Fibroblast of skin of scalp (primary cell): ENCODE measurements at places on chromosomes 7 and 10.

DNA sequence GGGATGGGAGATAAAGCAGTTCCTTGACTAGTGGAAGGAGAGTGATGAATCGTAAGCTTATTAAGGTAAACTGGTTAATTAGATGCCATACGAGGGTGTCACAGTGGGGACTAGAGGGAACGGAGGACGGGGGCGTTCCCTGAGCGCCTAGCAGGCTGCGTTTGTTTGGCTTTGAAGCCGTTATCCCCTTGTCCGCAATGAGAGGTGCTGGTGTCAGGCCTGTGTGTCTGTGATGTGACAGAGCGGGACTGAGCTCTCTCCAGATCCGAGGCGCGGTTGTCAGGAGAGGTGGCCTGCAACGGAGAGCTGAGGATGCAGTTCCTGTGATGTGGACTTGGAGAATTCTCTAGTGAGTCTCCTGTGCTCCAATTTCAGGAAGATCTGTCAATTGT lies 60.0 kb upstream of the PRPS1L1 start:
- no peak for DNase-seq

DNA sequence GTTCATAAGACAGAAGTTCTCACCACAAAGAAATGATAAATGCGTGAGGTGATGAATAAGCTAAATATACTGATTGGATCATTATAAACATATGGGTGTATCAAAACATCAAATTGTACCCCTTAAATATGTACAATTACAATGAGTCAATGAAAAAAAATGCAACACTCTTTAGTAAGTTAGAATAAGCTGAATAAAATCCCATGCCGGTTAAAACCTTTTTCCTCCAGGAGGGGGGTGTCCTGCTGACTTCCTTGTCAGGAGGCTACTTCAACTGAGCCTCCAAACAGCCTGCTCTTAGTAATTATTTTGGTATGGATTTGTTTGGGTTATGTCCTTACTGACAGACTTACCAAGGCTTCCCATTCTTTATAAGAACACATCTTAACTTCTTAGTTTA lies 649.1 kb downstream of the INHBA start:
- peak; percentile 91 for DNase-seq

GRCh38 chr10:74755273-74755672 lies 71.1 kb upstream of the KAT6B start:
- DNase-seq = no peak

- peak; percentile 47 for DNase-seq
These were observed 15.2 kb upstream of the FZD1 start for GRCh38 chr7:91248996-91249395.

- DNase-seq = no peak
These were observed 344.7 kb downstream of the ARL4A start for GRCh38 chr7:13032084-13032483.

DNA sequence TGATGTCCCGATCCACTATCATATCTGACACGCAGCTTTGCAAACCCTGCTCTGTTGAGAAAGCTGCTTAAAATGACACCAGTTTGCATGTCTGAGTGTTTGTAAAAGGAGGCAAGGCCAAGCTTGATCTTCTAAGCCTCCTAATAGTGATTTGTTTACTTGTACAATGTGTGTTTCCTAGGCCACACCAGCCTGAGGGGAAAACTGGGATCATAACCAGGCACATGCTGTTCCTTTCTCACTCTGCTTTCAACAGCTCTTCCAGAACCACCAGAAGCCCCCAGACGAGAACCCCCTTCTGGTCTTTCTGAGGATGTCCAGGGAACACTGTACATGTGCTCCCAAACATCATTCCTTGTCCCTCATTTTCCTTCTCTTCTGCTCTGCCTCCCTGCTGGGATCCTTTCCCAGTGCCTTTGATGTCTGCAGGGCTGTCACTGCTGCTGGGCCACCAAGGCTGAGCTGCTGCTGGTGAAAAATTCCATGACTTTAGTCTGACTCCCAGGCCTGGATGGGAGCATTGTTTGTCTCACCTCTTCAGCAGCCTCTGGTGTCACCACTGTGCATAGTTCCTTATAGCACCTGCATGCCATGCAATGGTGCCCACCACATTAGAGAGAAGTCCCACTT lies 4.0 kb upstream of the LGI1 start:
- no peak for DNase-seq

DNA sequence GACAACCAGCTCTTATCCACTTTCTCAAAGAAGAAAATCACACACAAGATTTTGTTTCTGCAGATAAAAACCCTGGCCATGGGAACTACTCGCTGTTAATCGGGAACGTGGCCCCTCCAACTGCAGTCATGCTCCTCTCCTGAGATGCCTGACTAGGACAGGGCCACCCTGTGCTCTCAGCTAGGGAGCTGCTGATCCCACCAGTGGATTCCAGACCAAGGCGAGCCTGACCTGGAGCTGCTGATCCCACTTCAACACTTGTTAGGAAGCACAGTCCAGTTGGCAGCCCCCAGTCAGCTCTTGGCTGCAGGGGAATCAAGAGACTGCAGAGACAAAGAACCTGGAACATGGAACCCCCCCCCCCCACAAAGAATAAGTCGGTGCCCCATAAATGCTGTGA lies 474.3 kb upstream of the MGMT start:
- DNase-seq = no peak

- DNase-seq = peak; percentile 64
These were observed 64.4 kb downstream of the BPGM start for GRCh38 chr7:134710854-134711624.

- no peak for DNase-seq
These were observed 218.2 kb downstream of the SH2D4B start for GRCh38 chr10:80755893-80756292.

GRCh38 chr10:3955493-3955892 lies 170.5 kb upstream of the KLF6 start:
- peak; percentile 33 for DNase-seq

GRCh38 chr7:79593866-79594301 lies 140.4 kb upstream of the MAGI2 start:
- DNase-seq = no peak

DNA sequence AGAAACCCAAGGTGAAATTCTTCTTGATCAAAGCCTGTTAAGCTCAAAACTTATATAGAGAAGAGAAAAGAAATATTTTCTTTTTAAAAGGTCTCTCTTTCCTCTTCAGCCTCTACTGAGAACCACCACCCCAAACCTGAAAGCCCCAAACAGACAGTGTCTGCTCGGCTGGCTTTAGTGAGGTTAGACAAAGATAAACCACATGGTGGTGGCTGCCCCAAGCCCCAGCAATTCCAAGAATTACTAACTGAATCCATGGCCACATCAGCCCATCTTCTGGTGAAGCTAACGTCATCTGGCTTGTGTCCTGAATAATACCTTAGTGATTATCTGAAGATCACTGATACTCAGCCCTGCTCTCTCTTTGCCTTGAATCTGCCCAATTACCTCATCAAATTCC lies 275.0 kb downstream of the ELMO1 start:
- no peak for DNase-seq

DNA sequence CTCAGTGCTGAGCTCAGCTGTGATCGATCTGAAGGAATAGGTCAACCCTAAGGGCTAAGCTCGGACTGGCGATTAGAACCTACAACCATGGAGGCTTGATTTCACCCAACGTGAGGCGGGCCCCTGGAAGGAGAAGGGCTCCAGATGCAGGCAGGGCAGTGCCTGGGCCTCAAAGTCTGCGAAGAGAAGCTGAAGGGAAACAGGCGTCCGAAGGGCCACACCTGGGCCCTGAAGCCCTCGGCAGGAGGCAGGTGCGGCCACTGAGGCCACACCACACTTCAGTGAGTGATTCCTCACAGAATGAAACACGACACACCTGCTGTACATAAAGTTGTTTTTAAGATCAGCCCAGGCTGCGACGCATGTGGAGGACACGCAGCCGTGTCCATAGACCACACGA lies 198.7 kb downstream of the PTPRN2 start:
- no peak for DNase-seq

DNA sequence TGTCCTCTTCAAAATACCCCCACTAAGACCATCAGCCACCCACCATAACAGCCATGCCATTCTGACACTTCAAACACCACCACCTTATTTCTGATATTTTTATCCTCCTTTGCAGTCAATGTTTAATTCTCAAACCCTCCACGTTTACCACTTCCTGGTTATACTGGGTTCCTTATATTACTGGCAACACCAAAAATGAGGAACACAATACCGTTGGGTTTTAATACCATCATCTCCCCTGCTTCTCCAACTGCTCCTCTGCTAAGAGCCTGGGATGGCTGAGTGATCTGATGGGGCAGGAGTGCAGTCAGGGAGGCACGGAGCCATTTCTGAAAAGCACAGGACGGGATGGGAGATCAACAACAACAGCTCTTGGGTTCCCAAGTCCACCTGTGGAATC lies 140.5 kb downstream of the CHCHD3 start:
- DNase-seq = no peak

DNA sequence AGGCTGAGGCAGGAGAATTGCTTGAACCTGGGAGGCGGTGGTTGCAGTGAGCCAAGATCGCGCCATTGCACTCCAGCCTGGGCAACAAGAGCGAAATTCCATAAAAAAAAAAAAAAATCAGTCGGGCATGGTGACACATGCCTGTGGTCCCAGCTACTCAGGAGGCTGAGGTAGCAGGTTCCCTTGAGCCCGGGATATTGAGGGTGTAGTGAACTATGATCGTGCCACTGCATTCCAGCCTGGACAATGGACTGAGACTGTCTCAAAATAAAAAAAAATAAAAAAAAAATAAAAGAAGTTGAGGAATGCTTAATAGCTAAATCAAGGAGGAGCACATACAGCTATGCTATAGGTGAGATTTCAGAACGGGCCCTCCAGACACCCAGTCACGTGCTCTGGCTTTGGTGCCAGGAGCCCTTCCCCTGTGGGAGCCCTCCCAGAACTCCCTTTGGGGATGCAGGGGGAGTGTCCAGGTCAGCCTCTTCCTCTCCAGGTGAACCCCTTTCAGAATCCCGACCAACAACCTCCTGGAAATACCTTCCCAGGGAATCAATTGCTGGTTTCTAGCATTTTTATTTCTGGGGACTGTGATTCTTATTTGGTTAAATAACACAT lies 42.9 kb upstream of the CTBP2 start:
- no peak for DNase-seq

DNA sequence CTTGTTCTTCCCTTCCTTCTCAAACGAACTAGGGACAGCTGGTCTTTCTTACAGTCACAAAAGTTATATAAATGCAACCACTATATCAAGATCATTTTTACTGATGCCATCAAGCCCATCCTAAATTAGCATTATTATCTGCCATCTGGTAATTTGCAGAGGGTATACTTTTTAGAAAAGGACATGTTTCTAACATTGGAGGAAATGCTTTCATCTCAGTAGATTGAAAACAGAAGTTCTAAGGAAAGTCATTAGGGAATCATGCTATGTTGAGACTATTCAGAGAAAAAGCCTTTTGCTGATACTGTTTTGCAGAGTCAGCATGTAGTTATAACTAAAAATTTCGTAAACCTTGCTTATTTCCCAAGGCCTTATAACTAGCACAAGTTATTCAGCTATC lies 146.7 kb downstream of the WNT2 start:
- DNase-seq = no peak

GRCh38 chr10:68334672-68335467 lies 2.1 kb upstream of the PBLD start:
- DNase-seq = no peak

DNA sequence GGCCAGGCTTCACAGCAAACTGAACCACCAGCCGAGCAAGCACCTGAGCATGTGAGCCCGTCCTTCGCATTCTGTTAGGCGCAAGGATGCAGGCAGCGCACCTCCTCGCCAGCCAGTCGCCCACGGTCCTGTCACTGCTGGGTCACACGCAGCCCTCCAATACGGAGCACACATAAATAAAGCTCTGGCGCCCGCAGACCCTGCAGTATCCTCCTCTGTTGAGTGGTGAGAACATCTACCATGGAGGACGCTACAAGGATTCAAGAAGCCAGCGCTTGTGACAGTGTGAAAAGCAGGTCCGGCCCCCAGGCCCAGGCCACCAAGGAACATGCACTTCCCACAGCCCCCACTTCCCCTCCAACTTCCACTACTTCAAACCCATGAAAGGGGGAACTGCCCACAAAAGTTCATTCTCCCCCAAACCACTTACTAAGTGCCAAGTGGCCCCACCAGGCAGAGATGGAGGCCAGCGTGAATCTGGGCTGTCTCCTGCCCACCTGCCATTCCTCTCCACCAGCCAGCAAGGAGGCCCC lies 34.8 kb downstream of the VOPP1 start:
- no peak for DNase-seq

GRCh38 chr7:147438216-147438615 lies 1152.3 kb upstream of the C7orf33 start:
- DNase-seq = peak; percentile 54

DNA sequence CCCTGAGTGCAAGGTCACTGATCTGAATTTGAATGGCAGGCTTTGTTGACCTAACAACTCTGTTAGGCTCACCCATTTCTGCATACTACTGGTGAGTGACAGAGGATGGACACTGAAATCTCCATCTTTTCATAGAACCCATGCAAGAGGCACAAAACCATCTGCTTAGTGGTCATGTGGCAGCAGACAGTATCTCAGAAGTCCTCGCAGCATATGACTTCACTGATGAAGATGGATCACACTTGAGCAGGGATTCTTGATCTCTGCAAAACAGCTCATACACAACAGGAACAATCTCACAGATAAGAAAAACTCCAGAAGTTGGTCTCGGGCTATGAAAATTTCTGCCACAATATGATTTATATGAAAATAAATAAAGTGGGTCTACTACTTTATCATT lies 487.9 kb downstream of the KCNMA1 start:
- DNase-seq = no peak

DNA sequence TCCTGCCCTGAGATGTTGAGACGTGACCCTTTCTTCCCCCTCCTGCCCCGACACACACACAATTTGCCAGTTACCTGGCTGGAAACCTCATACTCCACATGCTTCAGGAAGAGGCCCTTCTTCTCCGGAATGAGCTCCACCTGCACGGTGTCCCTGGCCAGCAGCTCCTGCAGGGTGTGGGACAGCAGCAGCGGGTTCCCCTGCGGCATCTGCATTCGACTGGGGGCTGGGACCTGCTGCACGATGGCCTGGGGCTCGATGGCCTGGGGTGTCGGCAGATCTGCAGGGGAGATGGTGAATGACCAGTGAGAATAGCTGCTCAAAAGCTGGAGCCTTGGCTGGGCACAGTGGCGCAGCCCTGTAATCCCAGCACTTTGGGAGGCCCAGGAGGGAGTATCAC lies 36.0 kb downstream of the NUDT1 start:
- no peak for DNase-seq

- peak; percentile 99 for DNase-seq
These were observed 65.0 kb downstream of the STK17A start for GRCh38 chr7:43647673-43648472.

GRCh38 chr7:33233659-33234058 lies 104.3 kb downstream of the BBS9 start:
- no peak for DNase-seq

GRCh38 chr10:34047389-34047788 lies 712.9 kb upstream of the NRP1 start:
- DNase-seq = no peak
